ENCODE measurements at places on chromosomes 12 and 14.

GRCh38 chr12:62466018-62466593, 520 bp upstream of the MON2 start:
- peak; percentile 46 for DNase-seq

DNA sequence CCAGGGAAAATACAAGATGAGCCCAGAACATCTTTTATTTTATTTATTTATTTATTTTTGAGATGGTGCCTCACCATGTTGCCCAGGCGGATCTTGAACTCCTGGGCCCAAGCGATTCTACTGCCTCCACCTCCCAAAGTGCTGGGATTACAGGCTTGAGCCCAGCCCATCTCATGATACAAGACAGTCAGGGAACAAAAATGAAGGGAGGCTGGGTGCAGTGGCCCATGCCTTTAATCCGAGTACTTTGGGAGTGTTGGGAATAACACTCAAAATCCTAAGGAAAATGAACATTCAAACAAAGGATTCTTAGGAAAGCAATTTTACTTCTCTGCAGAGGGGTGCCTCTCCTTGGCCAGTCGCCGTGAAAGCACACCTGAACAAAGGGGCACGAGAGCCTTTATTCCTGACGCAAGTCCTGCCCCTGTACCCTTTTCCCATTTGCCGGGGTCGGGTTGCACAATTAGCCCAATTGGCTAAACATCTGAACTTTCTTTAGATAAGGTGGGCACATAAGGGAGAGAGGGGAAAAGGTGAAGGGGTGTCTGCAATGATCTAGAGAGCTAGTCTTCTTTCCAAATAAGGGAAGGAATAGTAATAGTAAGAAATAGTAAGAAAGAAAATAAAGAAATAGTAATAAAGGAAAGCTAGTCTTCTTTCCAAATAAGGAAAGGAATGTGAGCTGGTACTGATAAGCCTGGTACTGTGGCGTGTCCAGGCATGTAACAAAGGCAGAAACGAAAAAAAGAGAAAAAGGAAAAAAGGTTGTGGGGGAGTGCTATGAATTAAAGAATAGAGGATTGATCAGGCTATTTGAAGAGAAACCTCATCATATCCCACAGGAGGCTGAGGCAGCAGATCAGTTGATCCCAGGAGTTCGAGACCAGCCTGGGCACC, 13.4 kb downstream of the NCAPD2 start:
- DNase-seq, result no peak

- peak; percentile 16 for DNase-seq
Observed at GRCh38 chr12:53476769-53477209, 22.5 kb downstream of the MAP3K12 start.

DNA sequence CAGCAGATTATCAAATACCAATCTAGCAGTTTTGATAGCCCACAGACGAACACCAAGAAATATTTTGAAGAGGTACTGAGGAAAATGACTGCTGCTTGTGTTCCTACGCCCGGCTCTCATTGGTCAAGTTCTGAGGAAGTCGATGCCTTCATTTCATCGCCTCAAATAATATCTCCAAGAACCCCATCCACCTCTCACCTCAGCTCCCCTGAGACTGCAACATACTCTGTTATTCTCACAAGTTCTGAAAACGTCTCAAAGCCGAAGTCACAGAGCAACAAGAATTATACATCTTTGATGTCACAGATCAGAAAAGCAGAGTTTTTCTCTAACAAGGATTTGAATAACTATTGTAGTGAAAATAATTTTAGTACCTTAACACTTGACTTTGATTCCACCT, 55.5 kb upstream of the BCAT1 start:
- no peak for DNase-seq

- DNase-seq, result peak; percentile 56
Observed at GRCh38 chr14:56216626-56217379, 98.6 kb downstream of the PELI2 start.

- DNase-seq, result no peak
Observed at GRCh38 chr12:49667325-49668090, 39.7 kb downstream of the FMNL3 start.

GRCh38 chr14:77128414-77128891, 13.1 kb downstream of the ZDHHC22 start:
- no peak for DNase-seq
